Kidney (tissue), 22 donors: ENCODE measurements at places on chromosomes 13 and 19. TPM values are rescaled to one million over a fixed set of nuclear protein-coding genes. Genes with fewer than 3 reads are reported as not detected.

Gene DZIP1
- polyA plus RNA-seq, result 26.7 TPM

Gene KMT5C
- 4.1 TPM for polyA plus RNA-seq

Gene SYDE1
- polyA plus RNA-seq, result 13.9 TPM

- DNase-seq, result no peak
Measured at GRCh38 chr13:51737609-51738008, 66.4 kb downstream of the DHRS12 start.

DNA sequence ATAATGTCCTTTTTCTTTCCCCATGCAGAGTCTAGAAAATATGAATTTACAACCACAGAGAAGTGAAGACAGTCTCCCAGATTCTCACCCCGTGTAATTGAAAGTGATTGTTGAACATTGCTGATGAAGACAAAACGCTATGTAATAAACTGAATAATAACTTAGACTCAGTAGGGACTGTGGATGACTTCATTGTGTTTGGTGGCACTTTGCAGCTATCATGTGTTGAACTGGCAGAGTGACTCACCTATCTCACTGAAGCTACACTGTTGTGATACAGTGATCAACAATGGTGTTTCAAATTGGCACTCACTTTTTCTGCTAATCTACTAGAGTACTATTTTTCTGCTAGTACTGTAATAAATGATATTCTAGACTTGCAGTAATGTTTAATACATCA, 261.3 kb downstream of the DACH1 start:
- no peak for DNase-seq

GRCh38 chr19:7115721-7116120, 46.2 kb downstream of the ZNF557 start:
- no peak for DNase-seq

DNA sequence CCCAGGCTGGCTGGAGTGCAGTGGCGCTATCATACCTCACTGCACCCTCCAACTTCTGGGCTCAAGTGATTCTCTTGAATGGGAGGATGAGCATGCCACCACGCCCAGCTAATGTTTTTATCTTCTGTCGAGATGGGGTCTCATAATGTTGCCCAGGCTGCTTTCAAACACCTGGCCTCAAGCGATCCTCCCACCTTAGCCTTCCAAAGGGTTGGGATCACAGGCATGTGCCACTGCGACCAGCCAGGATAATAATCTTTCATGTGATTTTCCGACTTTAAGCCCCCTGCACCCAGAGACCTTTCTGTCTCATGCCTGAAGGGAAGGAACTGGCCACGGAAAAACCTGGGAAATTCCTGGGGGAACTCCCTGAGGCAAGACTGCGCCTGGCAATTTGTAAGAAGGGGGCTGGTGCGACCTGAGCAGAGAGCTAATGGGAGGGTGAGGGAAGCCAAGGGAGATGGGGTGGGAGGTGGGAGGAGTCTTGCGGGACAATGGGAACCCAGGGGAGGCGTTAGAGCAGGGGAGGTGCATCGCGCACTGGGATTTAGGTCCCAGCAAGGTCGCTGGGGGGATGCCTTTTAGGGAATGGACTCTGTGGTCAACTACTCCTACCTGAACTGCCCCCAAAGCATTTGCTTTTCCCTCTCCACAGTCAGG, 1.2 kb upstream of the CCDC124 start:
- peak; percentile 47 for DNase-seq

GRCh38 chr13:102261809-102262208, 140.0 kb downstream of the FGF14 start:
- DNase-seq, result no peak

DNA sequence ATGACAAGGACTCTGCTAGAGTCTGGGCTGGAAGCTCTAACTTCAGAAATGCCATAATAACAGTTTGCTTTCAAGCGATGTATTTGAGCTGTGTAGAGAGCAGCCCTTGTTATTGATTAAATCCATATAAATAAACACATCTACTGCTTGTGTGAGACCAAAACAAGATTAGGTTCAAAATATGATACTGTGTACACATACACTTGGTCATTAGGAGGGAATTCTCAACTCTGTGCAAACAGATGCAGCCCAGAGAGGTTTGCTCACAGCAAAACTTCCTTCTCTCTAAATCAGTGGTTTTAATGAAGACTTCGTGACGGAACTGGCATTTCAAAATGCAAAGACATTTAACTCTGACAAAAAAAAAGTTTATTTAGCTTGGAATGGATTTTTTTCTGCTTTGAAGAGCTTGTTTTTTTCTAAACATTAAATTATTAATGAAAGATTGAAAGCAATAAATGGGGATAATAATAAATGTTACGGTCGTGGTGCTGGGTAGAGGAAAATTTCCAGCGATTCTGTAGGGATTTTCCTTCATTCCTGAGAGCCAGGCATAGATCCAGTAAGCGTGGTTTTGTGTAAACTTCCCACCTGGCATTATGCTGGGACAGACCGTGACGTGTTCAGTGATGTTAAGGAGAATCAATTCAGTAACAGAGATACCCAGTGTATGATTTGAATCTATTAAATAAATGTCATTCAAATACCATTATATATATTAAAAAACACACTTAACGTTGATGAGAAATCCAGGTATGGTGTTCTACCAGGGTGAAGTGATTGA, 213.7 kb downstream of the TEX29 start:
- no peak for DNase-seq

GRCh38 chr19:10521461-10522171, 4.4 kb upstream of the S1PR5 start:
- no peak for DNase-seq
